GM12865 (cell line): ENCODE measurements at places on chromosomes 4 and X.

DNA sequence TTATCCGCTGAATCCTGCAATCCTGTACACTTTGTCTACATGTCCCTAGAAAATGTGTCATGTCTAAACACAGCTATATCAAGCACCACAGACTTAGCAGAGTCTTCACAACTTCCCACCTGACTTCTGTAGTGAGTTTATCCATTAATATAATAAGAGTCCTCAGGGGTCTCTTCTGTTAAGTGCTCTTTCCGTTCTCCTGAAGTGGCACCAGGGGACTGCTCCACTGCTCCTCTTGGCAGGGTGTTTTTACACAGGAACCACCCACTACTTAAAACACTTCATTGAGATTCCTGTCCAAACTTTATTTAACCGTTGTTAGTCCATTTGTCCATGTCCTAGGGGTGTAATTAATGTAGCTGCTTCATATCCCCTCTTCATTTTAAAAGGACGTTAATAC, 1000.4 kb downstream of the STPG2 start:
- no peak for DNase-seq

DNA sequence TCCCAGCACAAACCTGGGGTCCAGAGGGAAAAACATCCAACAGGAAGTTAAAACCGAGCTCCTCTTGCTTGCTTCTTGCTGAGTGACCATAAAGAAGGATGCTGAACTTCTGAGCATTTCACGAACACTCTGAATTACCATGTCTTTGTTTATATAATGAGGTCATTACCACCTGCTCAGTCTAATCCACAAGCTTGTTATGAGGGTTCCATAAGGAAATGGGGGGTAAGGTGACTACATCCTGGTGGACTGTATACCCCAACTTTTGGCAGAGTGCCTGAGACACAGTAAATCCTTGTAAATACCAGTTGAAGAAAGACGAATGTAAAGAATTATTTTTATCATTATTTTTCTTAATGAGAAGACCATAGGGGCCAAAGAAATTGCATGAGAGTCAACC, 16.8 kb downstream of the CCDC149 start:
- no peak for DNase-seq

- no peak for DNase-seq
Measured at GRCh38 chr4:36053930-36054329, 190.4 kb downstream of the ARAP2 start.

DNA sequence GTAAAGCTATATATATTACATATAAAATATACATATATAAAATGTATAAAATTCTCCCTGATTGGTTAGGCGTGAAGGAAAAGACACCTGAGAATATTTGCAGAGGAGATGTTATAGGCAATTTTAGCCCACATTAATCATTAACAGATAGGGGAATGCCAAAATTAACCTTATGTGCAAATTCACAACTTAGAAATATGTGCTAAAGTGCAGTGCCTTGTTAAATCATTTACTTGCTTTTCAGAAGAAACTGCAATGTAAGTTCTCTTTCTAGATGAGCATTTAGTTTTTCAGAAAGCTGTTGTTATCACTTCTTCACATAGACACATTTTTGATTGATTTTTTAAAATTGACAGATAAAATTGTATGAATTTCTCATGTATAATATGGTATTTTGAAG, 5.6 kb downstream of the TASL start:
- DNase-seq = no peak

DNA sequence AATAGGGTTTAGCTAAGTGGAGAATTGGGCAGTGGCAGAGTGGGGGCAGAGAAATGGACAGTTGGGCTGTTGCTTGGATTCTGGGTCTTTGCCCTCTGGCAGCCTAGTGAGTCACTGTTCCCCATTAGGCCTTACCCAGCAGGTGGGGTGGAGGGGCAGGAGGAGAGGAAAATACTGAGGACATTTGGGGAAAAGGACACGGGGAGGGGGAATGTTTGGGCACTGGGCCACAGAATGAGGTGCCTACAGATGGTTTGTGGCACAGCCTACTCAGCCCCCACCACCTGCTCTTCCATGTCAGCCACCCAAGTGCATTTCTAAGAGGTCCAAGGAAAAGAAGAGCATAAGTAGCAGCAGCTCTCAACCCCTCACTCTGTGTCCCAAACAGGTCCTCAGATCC, 13.0 kb downstream of the SLC16A2 start:
- no peak for DNase-seq

DNA sequence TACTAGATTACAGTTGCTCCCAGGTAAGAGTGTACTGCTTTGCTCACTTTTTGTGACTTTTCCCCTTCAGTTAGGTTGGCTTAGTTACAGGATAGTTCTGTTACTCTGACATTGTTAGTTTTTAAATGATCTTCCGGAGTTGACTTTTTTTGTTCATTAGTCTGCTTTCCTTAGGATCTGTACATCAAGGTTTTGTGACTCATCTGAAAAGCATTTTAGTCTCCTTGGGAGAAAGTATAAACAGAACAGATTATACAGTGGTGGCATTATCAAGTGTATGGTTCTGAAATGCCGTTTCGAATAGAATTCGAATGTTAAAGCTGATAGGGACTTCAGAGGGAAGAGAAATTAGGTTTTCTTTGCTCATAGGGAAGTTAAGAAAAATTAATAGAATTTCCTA, 63.3 kb downstream of the USP9X start:
- no peak for DNase-seq

DNA sequence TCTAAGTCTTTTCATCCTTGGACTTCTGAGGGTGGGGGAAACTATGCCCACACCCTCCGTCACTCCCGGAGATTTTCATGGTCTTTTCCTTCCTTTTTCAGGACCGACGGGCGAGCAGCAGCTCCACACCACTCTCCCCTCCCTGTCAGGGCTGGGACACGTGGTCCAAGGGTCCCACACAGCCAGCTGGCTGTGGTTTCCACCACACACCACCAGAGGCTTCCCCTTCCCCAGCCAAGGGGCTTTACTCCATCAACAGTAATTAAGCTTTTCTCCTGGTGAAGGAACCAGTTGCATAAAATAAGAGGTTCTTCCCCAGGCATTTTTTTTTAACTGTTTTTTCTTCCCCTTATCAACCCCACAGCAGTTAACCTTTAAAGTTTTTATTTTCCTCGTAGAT, 453.9 kb downstream of the GPAT3 start:
- DNase-seq = no peak

- DNase-seq = no peak
Measured at GRCh38 chr4:109722357-109722756, 7.5 kb downstream of the PLA2G12A start.

DNA sequence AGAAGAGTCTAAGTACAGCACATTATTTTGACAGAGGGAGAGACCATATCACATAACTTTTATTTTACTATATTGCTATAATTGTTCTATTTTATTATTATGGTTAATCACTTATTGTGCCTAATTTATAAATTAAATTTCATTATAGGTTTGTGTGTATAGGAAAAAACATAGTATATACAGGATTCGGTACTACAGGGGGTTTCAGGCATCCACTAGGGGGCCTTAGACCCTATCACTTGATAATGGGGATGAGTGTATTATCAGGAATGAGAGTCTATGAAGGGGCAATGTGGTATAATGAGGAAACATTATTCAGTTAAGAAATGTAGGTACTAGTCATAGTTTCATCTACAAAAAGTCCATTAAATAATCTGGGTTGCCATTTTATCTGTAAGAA, 833.1 kb downstream of the C4orf33 start:
- no peak for DNase-seq

DNA sequence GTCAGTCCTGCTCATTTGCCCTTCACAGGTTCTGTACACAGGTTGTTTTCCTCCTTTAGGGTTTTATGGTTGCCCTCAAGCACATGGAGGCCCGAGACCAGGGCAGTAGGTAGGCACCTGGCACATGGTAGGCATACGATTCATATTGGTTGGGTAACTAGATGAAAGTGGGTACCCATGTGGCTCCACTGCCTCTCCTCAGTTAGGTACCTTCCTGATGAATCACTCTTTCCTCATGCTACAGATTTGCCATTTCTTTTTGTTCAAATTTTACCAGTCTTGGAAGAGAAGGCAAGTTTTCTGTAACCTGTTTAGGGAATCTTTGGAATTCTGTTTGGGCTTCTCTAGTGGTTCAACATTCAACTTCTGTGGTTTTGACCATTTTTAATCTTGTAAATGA, 121.3 kb downstream of the FHIP1A start:
- no peak for DNase-seq

DNA sequence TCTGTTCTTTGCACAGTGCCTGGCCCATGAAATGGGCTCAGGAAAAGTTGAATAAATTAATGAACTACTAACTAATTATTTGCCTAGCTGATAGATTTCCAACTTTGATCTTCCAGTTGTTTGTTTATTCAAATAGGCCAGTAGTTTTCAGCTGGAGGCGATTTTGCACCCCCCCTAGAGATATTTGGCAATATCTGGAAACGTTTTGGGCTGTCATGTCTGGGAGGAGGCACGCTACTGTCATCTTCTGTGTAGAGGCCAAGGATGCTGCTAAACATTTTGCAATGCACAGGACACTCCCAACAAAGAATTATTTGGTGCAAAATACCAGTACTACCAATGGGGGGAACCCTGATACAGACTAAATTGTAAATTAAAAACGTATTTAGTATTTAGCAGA, 81.9 kb downstream of the VCX2 start:
- DNase-seq = no peak

DNA sequence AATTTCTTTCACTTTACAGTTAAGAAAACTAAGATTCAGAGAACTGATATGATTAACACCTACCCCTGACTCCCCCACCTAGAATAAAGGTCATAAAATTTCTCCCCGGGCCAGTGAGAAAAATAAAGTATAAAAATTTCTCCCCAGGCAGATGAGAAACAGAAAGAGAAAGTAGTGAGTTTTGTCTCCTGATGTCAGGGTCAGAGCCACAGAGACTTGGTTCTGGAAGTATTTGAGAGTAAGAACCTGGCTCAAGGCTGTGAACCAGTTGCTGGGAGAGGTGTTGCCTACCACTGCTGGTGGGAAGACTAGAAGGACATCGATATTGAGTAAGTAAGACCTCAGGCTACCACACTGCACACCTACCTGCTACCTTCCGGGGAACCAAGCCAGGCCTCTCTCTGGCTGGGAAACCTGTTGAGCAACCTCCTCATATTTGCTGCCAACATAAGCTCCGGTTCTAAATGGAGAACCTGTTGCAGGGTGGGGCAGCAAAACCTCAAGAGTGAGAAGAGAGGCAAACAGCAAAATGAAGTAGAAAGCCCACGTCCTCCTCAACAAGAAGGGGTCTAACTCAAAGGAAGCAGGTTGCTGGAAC, 104.2 kb upstream of the PUDP start:
- peak; percentile 1 for DNase-seq

- DNase-seq = peak; percentile 68
Measured at GRCh38 chrX:19629541-19629940, 114.2 kb upstream of the MAP3K15 start.

DNA sequence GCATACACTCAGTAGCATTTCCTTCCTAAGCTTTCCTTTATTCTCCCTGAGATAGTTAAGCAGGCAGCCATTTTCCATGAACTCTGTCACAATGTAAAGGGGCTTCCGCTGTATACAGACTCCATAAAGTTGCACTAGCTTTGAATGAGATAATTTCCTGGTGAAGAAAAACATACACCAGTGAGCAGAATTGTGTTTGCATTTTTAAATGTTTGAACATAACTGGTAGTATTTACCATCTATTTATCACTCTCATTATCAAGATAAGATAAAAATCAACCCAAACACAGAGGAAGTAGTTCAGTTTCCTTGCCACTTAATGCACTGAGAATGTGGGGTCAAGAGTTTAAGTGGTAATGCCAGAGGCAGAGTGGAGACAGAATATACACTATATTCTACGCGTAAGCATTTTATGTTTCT, 54.1 kb downstream of the TXK start:
- no peak for DNase-seq

DNA sequence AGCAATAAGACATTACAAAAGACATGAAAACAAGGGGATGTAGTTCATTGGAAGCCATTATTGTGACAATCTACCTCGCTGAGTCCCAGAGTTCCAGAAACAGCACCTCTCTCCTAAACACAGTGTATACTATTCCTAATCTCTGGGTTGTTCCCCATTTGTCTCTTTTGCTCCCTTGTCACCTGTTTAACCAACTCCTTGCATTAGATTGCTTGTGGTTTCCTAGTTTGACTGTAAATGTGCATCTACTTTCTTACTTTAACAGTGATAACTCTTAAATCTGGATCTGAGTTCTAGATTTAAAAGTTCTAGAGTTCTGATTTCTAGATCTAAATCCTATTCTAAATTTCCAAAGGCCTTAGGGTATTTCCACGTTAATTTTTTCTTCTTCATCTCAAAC, 71.6 kb upstream of the TET2 start:
- DNase-seq = no peak

DNA sequence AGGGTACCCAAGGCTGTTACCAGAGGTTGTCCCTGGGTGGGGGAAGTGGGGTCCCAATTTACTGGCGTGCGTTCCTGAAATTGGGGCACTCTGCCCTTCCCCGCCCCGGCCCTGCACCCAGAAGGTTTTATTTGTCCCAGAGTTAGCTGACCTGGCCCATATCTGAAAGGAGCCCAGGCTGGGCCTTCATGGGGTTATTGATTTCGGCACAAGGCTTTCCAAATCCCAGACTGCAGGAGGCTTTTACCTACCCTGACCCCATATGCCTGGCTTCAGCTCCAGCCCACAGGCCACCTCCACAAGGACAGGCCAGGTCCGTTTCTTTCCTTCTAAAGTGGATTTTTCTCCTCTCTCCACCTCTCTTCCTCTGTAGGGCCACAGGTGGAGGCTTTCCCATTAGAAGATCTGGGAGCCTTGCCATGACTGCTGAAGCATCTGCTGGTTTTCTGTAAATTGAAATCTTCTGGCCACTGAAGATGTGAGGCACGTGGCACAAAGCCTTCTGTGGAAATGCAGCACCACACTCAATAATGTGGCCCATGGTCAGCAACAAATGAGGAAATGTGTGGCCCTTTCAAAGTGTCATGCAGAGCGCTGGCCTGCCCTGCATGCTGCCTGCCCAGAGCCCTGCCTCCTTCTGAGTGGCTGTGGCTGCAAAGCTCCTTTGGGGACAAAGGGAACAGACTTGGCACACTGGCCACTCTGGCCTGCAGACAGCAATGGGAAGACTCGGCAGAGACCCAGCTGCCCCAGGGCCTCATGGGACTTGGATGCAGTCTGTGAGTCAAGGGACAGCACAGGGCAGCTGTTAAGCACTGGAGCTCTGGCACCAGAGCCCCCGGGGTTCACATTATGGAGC, 43.1 kb upstream of the MTM1 start:
- DNase-seq = no peak

GRCh38 chr4:134740290-134740689, 538.7 kb upstream of the PABPC4L start:
- no peak for DNase-seq

DNA sequence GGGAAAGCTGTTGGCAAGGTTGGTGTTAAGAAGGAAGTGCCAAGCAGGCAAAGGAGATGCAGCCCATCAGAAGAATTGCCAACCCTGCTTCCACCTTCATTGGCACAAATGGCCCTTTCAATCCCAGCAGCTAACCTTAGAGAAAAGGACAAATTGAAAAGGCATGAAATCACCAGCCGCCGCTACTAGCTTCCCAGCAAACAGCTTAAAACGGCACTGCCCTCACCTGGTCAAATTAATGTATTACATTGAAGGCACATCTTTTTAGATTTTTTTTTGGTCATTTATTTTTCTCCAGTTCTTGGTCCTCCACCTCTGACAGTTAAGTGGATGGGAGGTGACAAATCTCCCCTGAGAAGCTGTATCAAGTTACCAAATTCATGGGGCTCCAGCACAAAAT, 51.0 kb upstream of the NHSL2 start:
- peak; percentile 41 for DNase-seq

- DNase-seq = peak; percentile 88
Measured at GRCh38 chr4:40719008-40719623, 30.6 kb upstream of the NSUN7 start.

GRCh38 chr4:113094802-113095201, 45.3 kb downstream of the ANK2 start:
- peak; percentile 23 for DNase-seq
